ENCODE measurements at places on chromosomes 12 and 14.

DNA sequence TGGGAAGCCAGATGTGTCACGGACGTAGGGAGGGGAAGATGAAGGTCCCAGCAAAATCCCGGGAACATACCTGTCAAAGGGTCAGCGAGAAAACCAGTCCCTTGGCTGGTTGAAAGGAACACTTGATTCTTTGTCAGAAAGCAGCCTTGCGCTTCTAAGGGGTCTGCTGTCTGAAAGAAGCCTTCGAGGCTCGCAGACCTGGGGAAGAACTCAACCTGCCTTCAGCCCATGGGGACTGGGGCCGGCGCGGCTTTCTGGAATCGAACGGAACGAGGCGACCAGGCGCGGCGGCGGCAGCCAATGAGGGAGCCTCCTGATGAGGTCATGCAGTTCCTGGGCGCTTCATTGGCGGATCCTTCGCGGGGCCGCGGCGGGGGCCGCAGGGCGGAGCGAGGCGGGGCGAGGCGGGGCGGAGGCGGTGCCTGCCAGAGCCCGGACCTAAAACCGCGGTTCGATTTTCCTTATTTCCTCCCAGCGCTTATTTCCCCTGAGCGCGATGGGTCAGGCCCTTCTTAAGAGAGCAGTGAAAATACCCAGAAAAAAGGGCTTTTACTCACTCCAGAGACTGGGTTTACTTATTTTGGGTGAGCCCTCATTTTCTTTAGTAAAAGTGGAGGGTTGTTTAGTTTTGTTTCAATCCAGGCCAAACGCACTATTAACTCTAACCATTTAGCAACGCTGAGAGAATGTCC is 11.8 kb upstream of the TTC7B start:
- peak; percentile 75 for DNase-seq

DNA sequence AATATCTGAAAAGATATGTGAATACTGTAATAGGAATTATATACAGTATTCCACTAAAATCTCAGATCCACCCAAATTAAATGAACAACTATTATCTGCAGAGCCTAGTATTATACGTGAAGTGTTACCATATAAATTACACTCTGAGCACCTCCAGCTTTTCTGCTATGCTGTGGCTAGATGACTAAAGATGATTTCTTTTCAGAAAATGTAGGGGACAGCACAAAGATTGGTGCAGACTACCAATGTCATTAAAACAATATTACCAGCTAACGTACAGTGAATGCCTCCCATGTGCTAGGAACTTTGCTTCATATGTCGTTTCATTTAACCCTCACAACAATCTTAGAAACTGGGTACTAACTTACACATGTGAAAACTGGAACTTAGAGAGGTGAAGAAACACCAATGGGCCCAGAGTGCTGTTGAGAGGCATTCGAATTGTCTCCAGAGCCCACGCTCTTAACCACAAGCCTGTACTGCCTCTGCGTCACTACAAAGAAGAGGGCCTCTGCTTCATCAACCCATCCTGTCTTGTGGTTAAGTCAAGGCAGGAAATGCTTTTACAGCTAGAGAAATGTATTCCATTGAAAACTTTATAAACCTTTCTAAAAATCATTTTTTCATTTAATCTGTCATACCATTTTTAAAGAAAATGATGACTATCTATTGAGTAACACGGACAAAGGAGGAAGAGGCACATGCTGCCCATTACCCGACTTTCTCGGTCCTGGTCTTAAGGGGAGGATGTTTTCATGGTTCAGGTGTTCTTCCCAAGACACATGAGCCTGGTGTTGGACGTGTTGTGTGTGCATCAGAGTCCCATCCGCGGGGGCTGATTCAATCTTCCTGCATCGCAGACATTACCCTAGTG is 1.3 kb downstream of the GPR65 start:
- peak; percentile 6 for DNase-seq

DNA sequence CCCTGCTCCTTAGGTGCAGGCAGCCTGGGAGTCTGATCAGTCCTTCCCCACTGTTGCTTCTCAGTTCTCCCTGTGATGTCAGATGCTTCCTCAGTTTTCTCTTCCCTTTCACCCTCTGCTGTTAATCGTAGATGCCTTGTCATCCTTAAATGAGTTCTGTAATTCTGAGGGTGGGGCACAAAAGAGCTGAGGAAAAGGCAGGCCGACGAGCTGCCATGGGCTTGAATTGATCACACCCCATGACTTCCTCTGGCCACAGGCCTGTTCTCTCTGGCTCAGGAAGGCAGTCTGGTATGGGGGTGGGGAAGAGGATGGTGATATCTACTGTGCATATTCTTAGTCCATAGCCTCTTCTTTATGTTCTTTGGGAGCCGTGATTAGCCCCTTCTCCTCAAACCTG is 5.2 kb upstream of the AP1G2 start:
- DNase-seq: no peak

- no peak for DNase-seq
These were observed 7.6 kb upstream of the BMP4 start for GRCh38 chr14:53964249-53964648.

- no peak for DNase-seq
These were observed 23.6 kb downstream of the OR11H4 start for GRCh38 chr14:20262642-20263128.

- no peak for DNase-seq
These were observed 134.1 kb downstream of the PPM1H start for GRCh38 chr12:62800707-62801400.

DNA sequence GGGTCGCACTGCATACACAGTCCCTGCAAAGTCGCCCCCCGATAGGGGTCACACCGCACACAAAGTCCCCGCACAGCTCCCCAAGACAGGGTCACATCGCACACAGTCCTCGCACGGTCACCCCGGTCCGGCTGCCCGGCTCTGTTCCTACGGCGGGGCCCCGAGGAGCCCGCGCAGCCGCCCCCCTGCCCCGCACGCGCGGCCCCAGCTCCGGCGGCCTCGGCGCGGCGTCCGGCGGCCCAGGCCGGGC is 300 bp downstream of the SSH1 start:
- no peak for DNase-seq

DNA sequence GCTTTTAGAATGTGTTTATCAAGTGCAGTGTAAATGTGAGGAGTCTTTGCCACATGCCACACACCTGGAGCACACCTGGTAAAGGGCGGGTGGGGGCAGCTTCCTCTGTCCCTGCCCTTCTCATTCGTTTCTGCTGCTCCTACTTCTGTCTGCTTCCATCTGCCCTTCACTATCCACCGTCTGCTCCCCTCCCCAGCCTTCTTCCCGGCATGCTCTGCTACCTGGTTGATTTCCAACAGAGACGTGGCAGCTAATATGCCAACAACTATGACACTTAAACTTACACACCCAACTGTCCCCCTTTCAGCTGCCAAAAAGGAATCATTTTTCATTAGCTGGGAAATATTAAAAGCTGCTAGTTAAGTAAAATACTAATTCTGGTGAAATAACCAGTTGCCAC is 9.1 kb upstream of the CARMIL3 start:
- DNase-seq: no peak

- no peak for DNase-seq
These were observed 1541.7 kb upstream of the FLRT2 start for GRCh38 chr14:83988275-83988674.

GRCh38 chr14:38901791-38902190 is 201.2 kb downstream of the SEC23A start:
- no peak for DNase-seq

DNA sequence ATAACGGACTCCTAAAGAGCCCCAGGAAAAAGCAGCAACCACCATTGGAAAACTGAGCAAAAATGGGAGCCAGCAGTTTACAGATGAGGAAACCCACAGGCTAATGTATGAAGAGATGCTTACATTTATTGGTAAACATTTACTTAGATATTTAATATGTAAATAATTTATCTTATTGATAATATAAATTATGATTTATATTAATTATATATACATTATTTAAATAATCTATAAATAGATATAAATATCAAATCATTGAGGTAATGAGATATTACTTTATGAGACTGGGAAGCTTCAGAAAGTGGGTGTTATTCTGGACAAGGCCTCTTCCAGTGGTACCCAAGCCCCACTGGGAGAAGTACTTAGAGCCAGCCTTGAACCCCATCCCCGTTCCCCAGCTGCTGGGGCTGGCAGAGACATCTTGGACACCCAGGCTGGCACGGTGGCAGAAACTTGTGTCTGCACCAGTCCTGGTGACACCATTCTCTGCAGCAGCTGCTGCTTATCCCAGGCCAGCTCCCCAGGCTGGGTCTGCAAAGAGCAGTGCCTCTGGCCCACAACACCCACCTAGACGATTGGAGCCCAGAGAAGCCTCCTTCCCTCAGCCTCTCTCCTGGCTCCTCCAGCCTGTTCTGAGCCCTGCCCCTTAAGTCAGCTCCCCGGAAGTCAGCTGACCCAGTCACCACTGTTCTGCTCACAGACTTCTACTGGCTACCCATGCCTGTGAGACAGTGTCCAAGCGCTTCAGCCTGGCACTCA is 25.9 kb downstream of the ISCA2 start:
- no peak for DNase-seq

DNA sequence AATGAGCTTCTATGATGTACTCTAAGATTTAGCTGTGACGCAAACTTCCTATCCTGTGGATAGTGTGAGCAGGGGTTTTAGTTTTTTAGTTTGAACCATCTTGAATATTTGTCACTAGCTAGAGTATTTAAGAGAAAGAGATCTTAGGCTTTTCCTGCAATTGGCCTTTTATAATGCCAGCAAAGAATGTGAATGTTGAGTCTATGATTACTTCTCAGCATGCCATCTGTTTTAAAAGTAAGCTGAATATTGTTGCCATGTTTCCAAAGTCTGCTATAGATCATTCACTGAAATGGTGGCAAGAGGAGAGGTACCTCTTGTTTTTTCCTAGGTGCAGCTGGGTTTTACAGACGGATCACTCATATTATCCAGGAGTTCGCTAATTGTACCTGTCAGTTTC is 1783.6 kb upstream of the FLRT2 start:
- DNase-seq: no peak

- DNase-seq: no peak
These were observed at the start of gene RIN3 for GRCh38 chr14:92513204-92513965. RIN3 (plus strand) TSS chr14:92513781; CDS start chr14:92513933, 152 bp downstream.

- DNase-seq: no peak
These were observed 45.8 kb downstream of the NEUROD4 start for GRCh38 chr12:55065535-55065934.

- DNase-seq: no peak
These were observed 53.3 kb downstream of the PITPNM2 start for GRCh38 chr12:123097561-123098084.

DNA sequence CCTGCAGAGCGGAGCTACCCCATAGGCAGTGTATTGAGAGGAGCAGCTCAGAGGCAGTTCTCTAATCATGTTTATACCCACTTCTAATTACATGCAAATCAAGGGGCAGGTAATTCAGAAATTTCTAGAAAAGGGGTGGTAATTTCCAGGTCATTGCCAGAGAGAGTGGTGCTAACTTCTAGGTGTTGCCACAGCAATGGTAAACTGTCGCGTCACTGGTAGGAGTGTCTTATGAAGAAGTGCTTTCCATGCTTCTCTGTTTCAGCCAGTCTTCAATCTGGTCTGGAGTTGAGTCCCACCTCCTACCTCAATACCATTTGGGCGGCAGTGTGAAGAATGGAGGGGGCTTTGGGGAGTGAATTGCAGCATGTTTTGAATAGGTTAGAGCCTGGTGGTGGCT is 8.5 kb upstream of the AMN1 start:
- DNase-seq: no peak

GRCh38 chr14:67385618-67386017 is 25.5 kb downstream of the EIF2S1 start:
- no peak for DNase-seq

DNA sequence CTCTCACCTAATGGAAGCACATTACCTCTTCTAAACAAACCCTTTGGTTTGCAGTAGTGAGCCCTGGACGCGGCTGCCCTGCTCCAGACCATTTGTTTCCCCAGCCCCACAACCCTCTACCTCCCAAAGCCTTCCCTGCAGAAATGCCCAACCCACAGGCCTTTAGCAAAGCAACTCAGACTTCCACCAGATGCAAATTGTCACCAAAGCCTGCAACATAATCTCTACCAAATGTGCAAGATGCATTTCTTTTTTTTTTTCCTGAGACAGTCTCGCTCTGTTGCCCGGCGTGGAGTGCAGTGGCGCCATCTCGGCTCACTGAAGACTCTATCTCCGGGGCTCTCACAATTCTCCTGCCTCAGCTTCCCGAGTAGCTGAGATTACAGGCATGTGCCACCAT is 56.2 kb downstream of the VWF start:
- no peak for DNase-seq

GRCh38 chr12:71694099-71694820 is 8.4 kb downstream of the TMEM19 start:
- no peak for DNase-seq

DNA sequence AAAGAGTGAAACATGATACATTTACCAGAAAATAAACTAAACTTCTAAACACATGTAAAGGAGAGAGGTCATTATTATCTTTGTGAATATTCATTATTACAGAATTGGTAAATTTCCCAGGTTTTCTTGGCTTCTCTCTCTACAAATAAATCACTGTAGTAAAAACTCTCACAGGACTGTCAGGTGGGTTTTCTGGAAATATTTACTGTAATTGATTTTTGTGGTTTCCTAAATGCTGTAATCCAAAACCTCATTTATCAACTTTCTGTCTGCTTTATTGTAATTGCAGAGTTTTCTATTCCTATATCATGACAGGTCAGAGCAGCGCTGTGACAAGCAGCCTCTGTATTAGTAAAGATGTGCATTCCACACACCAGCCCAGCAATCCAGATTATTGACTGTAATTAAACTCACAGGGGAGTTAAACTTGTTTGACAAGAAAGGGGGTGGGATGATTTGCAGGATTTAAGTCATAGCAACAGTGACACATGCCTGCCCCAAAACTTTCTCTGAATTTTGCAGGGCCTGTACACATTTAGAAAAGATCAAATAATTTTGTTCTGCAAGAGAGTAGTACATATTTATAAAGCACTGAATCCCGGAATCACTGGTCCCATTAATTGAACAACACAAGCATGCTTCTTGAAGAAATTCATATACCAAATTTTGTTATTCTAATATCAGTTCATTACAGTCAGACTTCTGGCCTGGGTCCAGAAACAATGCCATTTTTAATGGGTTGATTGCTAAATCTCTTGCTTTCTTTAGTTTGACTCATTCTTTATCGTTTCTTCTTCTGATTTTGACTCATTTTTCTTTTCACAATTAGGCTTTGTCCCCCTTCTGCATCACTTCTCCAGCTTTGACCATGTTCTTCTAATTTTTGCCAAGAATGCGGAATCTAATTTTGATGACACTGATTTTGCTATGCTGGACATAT is 42.2 kb downstream of the PTPRO start:
- DNase-seq: no peak

GRCh38 chr12:25977047-25977446 is 18.6 kb downstream of the RASSF8 start:
- DNase-seq: no peak

DNA sequence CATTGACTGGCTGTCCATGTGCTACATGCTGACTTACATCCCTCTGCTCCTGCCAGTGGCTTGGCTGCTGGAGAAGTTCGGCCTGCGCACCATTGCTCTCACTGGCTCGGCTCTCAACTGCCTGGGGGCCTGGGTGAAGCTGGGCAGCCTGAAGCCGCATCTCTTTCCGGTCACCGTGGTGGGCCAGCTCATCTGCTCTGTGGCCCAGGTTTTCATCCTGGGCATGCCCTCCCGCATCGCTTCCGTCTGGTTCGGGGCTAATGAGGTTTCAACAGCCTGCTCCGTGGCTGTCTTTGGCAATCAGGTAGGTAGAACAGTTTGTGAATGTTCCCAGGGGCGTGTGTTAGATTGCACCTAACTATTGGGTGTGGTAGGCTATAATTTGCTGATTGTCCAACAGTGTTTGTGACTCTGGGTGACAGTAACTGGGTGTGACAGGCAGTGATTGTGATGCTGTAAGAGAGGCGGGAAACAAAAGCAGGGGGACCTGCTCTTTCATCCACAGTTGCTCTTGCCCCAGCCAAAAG is 981 bp downstream of the FLVCR2 start:
- DNase-seq: no peak

Measured in activated naive CD4-positive, alpha-beta T cell (primary cell).